ENCODE measurements at places on chromosomes 16 and 17. TPM values are rescaled to one million over a fixed set of nuclear protein-coding genes. Genes with fewer than 3 reads are reported as not detected.
A peak's percentile ranks its signal among the peaks of the same experiment; 100 is the strongest.

DNA sequence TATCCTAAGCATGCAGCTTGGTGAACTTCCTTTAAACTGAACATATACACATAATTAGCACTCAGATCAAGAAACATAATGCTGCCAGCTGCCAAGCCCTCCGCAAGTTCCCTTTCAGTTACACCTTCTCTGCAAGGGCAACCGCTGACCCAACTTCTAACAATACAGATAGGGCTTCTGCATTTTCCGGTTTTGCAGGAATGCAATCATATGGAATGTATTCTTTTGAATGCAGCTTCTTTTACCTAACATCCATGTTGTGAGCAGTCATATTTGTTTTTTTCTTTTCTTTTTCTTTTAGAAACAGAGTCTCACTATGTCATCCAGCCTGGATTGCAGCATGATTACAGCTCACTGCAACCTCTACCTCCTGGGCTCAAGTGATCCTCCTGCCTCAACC is 110.7 kb downstream of the GSG1L start:
- H3K4me3 ChIP-seq = no peak overlapping the region
- no peak for DNase-seq
- no peak overlapping the region for H3K27ac ChIP-seq
- H3K27me3 ChIP-seq = peaks cover 18% of the 10 kb centered on the region
- H3K36me3 ChIP-seq = peaks cover 3% of the 10 kb centered on the region
- no peaks in the 10 kb centered on the region for H3K4me1 ChIP-seq

GRCh38 chr16:81696166-81696960 is 82.7 kb upstream of the PLCG2 start:
- no peaks in the 10 kb centered on the region for H3K4me1 ChIP-seq
- H3K27ac ChIP-seq = no peak overlapping the region
- no peak overlapping the region for H3K4me3 ChIP-seq

DLX4 gene
- 0.85 TPM for total RNA-seq

DNA sequence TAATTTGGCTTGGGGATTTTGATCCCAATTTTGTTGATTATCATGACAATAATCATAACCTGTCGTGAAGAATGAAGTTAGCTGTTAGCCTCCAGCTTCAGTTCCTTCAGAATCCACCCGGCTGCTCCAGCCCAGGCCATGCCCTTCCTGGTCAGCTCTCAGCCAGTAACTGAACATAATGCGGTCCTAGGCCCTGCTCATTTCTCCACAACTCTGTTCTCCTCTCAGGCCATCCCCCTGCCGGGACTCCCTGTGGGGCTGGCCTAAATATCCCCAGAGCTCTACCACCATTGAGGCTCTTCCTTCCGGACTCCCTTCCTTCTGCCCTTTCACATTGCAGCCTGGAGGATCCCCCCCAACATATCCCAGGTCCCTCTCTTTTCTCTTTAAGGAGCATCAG is 833.4 kb upstream of the GOT2 start:
- no peaks in the 10 kb centered on the region for H3K27me3 ChIP-seq
- DNase-seq = no peak
- H3K4me1 ChIP-seq = no peaks in the 10 kb centered on the region
- no peak overlapping the region for H3K27ac ChIP-seq
- no peaks in the 10 kb centered on the region for H3K36me3 ChIP-seq

C16orf74 gene
- total RNA-seq = 0.25 TPM

UBE2O gene
- total RNA-seq = 30.7 TPM

- no peaks in the 10 kb centered on the region for H3K36me3 ChIP-seq
- DNase-seq = no peak
- no peak overlapping the region for H3K4me3 ChIP-seq
- peaks cover 5% of the 10 kb centered on the region for H3K4me1 ChIP-seq
- H3K27me3 ChIP-seq = peaks cover 12% of the 10 kb centered on the region
Observed at GRCh38 chr16:10838621-10839278, 20.2 kb upstream of the TVP23A start.

- H3K4me1 ChIP-seq = no peaks in the 10 kb centered on the region
- no peak overlapping the region for H3K4me3 ChIP-seq
- H3K27me3 ChIP-seq = no peaks in the 10 kb centered on the region
- no peaks in the 10 kb centered on the region for H3K36me3 ChIP-seq
Observed at GRCh38 chr16:25747160-25747758, 55.5 kb downstream of the HS3ST4 start.

DNA sequence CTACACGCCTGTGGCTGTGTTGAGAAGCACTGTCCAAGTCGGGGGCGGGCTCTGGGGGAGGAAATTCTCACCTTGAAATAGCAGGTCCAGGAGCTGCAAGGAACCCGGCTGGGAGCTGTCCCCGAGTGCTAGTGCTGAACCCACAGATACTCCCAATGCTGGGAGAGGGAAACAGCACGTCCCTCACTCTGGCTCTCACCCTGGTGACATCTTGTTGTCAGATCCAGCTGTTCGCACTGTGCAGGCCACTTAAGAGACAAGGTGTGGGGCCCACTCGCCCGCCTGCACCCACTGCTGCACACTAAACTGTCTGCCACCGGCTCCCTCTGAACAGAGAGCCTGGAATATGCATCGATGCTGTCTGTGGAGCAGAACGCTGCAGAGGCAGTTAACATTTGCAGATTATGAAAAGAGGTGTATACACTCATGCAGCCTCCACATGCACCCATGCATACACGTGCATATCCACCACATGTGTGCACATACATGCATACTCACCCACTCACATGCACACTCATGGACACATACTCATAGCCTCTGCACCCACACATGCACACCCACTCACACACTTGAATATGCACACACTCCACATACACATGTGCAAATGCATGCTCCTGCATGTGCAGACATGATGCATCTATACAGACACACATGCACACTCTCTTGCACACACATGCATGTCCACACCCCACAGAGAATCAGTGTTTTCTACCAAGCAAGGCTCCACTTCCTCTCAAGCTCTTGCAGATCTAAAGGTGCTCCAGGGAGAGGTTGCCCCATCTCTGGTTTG is 42.0 kb downstream of the MGAT5B start:
- no peaks in the 10 kb centered on the region for H3K36me3 ChIP-seq
- no peak overlapping the region for H3K27ac ChIP-seq
- DNase-seq = peak; percentile 68
- H3K4me1 ChIP-seq = no peaks in the 10 kb centered on the region
- no peaks in the 10 kb centered on the region for H3K27me3 ChIP-seq

GRCh38 chr16:63577891-63578290 is 1541.7 kb upstream of the CDH8 start:
- no peak for DNase-seq
- H3K4me1 ChIP-seq = no peaks in the 10 kb centered on the region
- no peak overlapping the region for H3K4me3 ChIP-seq

DNA sequence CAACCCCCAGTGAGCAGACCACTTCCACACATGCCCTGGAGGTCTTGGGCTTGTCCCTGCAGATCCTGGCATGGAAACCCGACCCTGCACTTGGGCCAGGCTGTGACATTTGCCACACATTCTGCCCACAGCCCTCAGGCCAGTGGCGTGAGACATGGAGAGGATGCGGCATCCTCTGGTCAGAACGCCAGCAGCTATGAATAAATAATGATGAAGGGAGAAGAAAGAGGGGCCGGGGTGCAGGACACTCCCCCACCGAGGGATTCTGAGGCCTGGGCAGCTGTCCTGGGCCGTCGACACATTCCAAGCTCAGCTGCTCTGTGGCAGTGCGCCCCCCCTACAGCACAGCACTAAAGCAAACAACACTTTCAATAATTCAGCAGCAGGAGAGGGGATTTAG is 148.8 kb downstream of the ENGASE start:
- no peak overlapping the region for H3K27ac ChIP-seq
- no peaks in the 10 kb centered on the region for H3K36me3 ChIP-seq
- H3K4me1 ChIP-seq = peaks cover 5% of the 10 kb centered on the region
- H3K4me3 ChIP-seq = no peak overlapping the region

- H3K4me3 ChIP-seq = no peak overlapping the region
- no peak for DNase-seq
- H3K27me3 ChIP-seq = no peaks in the 10 kb centered on the region
Observed at GRCh38 chr17:57914273-57915142, 40.7 kb downstream of the CUEDC1 start.
